ENCODE measurements at places on chromosomes 16 and 17.

GRCh38 chr17:8345052-8345690 is 5.5 kb downstream of the ODF4 start:
- DNase-seq = no peak

DNA sequence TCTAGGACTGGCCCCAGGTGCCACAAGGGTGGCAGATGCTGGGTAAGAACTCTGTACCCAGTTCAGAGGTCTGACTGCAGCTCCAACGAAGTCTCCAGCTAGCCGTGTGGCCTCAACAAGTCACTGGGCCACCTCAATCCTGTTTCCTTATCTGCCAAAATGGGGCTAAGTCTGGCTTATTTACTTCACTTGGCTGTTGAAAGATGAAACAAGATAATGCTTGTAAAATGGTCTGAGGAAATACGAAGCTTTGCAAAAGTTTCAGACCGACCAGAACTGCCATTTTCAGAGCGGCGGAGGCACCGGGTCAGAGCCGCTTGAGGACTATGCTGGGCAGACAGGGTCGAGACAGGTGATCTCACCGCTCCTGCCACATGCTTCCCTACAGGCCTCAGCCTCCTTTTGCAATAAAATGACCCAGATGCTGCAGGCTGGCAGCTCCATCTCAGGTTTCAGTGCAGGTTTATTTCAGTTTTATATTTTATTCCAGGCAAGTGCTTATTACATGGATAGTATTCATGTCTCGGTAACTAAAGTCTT is 17.2 kb downstream of the MNT start:
- DNase-seq = no peak

DNA sequence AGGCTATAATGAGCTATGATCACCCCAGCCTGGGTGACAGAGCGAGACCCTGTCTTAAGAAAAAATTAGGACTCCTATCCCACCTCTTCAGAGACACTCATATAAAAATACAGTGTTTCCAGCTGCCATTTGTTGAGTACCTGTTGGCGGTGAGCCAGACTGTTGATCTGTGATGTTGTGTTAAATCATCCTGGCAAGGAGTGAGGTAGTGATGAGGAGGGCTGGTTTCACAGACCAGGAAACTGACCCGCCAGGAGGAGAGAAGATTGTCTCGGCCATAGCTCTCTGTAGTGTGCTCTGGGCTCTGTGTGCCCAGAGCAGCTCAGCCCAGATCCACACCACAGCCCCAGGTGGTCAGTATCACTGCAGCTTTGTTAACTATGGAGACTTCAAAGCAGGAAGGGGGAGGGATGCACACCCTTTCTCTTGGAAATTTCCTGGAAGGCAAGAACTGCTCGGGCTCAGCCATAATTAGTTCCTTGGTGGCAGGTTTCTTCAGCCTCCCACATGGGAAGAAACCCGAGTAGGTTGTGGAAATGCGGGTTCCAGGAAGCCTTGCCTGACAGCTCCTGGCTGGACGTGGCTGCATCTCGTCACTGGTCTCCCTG is 343.0 kb downstream of the SNX29 start:
- DNase-seq = no peak

- DNase-seq = no peak
These were observed 47.3 kb upstream of the ALOX12 start for GRCh38 chr17:6948562-6948961.

GRCh38 chr17:76048025-76048605 is 21.0 kb upstream of the EVPL start:
- DNase-seq = no peak

DNA sequence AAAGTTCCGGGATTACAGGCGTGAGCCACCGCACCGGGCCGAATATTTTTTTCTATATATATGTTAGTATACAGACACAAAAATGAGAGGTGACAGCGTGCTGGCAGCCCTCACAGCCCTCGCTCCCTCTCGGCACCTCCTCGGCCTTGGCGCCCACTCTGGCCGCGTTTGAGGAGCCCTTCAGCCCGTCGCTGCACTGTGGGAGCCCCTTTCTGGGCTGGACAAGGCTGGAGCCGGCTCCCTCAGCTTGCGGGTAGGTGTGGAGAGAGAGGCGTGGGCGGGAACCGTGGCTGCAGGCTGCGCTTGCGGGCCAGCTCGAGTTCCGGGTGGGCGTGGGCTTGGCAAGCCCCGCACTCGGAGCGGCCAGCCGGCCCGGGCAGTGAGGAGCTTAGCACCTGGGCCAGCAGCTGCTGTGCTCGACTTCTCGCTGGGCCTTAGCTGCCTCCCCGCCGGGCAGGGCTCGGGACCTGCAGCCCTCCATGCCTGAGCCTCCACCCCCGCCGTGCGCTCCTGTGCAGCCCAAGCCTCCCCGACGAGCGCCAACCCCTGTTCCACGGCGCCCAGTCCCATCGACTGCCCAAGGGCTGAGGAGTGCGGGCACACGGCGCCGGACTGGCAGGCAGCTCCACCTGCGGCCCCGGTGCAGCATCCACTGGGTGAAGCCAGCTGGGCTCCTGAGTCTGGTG is 1.9 kb upstream of the DPEP3 start:
- DNase-seq = no peak

Data from C1 segment of cervical spinal cord (tissue), 14 donors.